NCI-H1417 (cell line): ENCODE measurements at places on chromosomes 5 and 9.

DNA sequence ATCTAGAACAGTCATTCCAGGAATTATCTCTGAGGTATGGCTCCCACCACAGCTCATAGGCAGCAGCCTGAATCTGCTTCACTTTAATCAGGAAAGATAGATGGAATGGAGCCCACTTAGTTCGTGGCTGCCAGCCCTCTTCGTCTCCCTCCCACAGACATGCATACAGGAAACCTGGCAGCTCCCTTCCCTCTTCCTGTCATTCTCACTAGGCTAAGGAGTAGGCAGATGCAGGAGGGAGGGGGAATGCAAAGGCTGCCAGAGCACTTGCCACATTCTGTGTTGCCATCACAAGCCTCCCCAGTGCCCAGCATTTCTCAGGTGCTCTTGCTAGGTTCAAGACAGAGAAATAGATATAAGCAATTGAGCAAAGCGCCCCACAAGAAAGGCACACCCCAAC lies 378.9 kb downstream of the ELAVL2 start:
- DNase-seq, result no peak

- DNase-seq, result no peak
Observed at GRCh38 chr5:56310711-56311204, 77.6 kb upstream of the ANKRD55 start.

GRCh38 chr5:139482050-139482889 lies at the start of gene STING1:
Gene STING1, minus strand, starts transcription at chr5:139482758. Its CDS starts 1,054 bp downstream, at chr5:139481704.
- peak; percentile 9 for DNase-seq

GRCh38 chr9:87836536-87836935 lies 46.1 kb upstream of the SPATA31E1 start:
- no peak for DNase-seq

- DNase-seq, result peak; percentile 91
Observed at GRCh38 chr5:81852291-81853029, 101.6 kb upstream of the SSBP2 start.

- DNase-seq, result no peak
Observed at GRCh38 chr5:168137265-168137664, 154.2 kb upstream of the WWC1 start.

DNA sequence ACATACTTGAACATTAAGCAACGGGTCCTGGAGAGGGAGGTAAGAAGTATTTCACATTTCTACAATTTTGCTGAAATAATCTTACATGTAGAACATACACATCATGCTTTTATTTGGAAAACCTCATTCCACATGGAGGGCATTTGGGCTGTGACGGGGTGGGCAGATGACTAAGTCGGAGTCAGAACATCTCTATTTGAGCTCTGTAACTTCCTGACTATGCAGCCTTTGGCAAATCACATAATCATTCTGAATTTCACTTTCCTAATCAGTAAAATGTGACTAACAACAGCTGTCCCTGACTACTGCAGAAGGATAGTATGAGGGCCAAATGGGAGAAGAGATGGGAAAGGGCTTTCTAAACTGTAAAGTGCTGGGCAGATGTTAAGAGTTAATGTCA lies 17.1 kb upstream of the IL6ST start:
- DNase-seq, result no peak

DNA sequence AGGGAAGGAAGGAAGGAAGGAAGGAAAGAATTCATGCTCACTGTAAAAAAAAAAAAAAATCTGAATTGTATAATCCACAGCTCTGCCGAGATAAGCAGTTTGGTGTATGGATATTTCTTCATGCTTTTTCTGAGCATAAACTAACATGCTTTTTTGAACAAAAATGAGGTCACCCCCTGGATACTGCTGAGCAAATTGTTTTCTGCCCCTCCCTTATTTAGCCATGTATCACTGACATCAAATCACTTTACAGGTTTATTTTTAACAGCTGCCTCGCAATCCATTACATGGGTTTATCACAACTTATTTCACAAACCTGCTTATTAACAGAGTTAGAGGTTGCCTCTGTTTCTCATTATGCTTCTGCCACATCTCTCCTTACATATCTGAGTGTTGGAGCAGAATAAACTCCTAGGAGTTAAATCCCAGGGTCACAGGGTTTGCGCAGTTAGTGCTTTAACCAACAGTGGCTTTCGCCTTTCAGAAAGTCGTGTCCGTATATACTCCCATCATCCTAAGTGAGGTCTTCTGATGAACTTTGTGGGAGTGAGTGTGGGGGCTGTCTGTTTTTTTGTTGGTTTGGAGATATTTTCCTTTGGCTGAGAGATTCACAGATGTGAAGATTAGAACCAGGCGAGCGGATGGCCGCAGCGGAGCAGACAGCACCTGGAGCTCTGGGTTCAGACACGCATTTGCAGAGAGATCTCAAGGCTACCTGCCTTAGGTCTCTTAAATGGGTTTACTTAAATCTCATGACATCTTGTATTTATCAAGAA lies 57.7 kb downstream of the AK8 start:
- DNase-seq, result no peak

DNA sequence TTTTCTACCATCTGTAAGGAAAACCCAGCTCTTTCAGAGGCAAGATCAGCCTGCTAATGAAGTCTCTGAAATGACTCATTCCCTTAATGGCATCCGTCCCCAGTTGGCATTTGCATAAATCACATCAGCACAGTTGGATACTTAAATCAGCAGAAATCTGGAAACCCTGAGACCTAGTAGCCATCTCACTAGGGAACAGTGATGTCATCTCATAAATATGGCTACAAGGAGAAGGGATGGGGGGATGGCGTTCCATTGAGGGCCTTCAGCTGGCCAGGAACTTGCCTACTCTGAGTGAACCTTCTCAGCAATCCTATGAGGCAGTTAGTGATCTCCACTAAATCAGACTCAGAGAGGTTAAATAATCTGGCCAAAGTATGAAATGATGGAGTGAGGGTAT lies 81.8 kb downstream of the CMYA5 start:
- DNase-seq, result no peak

DNA sequence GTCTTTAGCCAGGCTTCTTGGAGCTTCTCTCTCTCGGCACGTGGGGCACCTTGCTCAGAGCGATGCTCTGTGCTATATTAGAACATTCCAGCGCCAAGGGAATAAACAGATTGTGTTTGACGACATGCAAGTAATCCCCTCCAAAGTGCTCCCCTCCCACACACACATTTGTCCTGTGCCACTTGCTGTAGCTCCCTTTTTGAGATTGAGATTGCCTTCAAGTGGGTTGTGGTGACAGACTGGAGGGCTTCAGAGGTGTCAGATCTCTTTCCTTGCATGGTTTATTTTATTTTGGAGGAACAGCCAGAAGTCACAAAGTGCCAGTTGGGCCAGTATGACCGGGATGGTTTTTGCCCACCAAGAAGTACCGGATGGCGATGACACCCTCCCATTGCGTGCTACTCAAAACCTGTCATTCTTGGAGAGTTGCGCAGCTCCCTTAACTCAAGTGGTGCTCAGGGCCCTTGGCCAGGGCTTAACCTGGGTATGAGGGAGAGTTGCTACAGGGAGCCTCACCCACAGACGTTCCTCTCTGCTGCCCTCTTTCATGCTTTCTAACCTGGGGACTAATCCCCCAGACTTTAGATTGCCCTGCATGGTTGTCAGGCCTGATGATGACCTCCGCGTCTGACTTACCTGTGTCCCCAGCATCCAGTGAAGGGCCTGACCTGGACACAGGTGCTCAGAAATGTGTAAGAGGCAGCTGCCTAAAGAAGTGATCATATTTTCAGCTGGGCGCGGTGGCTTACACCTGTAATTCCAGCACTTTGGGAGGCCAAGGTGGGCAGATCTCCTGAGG lies 18.8 kb upstream of the RPL26L1 start:
- no peak for DNase-seq

DNA sequence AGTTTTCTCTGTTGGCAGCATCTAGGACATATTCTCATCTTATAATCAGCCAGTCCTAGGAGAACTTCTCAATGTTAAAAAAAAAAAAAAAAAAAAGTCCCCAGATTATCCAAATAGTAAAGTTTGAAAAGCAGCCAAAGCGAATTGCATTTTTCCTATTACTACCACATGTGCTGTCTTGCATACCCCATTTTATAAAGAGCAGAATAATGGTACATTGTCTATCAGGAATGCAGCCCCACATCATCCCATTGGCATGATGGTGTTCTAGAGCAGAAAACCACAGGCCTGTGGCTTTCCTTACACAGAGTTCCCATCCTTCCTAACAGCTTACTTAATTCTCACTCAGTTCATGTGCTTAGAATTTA lies 381.6 kb downstream of the TMEM38B start:
- DNase-seq, result no peak

GRCh38 chr9:92720807-92721535 lies 43.7 kb downstream of the BICD2 start:
- DNase-seq, result no peak

DNA sequence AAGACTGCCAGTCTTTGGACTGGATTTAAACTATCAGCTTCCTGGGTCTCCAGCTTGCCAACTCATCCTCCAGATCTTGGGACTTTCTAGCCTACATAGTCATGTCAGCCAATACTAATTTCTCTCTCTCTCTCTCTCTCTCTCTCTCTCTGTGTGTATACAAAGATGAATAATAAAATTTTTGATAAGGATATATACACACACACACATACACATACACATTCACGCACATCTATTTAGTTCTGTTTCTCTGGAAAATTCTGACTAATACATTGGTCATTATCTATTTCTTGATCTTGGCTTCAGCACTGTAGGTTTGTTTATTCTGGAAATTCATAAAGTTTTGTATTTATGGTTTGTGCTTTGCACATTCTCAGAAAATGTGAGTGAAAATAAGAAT lies 1606.2 kb upstream of the NUDT12 start:
- no peak for DNase-seq

- no peak for DNase-seq
Observed at GRCh38 chr9:14517154-14517906, 175.9 kb downstream of the ZDHHC21 start.

GRCh38 chr9:3018071-3018470 lies 174.2 kb upstream of the PUM3 start:
- no peak for DNase-seq

DNA sequence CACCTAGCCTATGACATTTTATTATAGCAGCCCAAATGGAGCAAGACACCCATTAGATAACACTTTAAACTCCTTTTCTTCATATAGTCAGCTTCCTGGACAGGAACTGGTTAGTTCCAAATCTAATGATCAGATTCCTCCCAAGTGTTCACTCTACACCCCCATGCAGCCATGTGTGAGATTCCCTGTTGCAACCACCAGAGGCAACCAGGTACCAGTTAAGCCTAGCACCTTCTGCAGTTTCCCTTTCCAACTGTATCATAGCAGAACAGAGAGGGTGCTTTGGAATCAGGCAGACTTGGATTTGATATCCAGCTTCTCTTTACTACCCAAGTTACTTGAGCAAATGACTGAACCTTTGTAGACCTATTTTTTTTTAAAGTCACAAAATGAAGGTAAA lies 296.6 kb upstream of the PCSK5 start:
- no peak for DNase-seq

DNA sequence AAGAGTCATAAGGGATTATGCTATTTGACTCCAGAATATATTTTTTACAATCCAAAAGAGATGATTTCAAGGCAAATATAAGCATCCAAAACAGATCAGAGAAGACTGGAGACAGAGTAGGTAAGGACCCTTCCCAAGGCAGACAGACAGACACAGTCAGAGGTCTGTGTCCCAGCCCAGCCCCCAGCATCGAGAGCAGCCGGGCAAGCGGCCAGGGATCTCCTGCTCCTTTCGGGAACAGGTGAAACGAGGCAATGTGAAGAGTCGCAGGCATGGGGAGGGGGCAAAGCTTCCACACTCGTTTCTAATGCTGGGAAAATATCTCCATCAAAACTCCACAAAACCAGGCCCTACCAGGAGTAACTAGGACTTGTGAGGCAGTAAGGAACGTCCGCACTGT lies 5.8 kb downstream of the PAEP start:
- DNase-seq, result no peak

- DNase-seq, result no peak
Observed at GRCh38 chr9:5388026-5388819, 48.5 kb upstream of the RLN1 start.

DNA sequence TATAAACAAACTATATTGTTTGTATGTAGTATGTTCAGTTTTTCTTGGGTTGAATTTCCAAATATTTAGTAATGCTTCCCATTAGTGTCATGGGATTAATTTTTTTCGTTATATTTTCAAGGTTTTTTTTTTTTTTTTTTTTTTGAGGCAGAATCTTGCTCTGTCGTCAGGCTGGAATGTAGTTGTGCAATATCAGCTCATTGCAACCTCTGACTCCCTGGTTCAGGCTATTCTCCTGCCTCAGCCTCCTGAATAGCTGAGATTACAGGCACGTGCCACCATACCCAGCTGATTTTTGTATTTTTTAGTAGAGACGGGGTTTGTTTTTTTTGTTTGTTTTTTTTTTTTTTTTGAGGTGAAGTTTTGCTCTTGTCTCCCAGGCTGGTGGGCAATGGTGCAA lies 10.6 kb downstream of the DDX46 start:
- DNase-seq, result no peak

DNA sequence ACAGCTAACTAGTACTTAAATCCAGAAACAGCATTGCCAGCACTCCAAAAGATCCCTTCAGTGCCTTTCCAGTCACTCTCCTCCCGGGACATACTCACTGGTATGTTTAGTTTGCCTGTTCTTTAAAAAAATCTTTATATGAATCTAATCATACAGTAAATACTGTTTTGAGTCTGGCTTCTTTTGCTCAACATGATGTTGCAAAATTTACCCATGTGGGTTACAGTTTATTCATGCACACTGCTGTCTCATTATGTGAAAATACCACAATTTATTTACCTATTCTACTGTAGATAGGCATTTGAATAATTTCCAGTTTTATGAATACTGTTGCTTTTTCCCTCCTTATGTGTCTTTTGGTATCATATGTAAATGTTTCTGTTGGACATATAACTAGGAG lies 13.5 kb downstream of the NDFIP1 start:
- DNase-seq, result no peak
